GM13976 (cell line): ENCODE measurements at places on chromosomes 6 and 20.

DNA sequence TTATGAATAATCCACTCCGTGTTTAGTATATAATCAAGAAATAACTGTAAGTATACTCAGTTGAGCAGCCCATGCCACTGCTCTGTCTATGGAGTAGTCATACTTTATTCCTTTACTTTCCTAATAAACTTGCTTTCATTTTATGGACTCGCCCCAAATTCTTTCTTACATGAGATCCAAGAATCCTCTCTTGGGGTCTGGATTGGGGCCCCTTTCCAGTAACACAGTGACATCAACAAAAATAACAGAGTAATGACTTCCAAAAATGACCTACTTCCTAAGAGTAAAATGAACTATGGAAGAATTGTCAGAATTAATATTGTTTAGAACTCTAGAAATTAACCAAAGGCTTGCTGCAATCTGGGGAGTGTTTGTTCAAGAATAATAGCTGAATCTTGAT, 8.8 kb downstream of the OR2H1 start:
- DNase-seq, result no peak

DNA sequence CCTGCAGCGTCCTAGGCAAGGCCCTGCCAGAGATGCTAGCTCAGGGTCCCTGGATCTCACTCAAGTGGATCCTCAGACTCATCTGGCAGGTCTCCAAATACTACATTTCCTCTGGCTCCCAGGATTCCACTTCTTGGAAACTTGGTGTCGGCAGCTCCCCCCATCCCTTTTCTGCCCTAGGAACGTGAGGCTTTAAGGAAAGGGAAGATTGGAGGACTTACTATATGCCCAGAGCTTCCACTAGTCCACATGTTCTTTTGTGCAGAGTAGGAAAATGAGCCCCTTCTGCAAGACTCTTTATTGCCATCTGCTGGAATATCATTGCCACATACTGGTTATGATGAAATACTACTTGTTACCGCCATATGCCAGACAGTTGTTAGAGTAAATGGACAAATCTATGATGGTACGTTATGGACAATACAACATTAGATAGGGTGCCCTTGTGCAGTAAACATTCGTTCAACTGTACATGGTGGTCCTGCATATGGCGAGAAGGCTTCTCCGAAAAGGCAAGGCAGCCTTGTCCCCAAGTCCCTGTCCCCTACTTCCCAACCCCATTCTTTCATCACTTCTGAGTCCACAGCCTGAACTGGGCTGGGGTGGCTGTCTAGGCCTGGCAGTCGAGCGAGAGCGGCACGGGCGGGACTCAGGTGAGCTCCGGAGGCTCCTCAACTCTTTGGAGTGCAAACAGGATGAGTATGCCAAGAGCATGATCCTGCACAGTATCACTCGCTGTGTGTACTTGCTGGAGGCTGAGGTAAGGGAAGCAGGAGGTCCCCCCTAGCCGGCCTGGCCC, 780 bp downstream of the ARMC12 start:
- DNase-seq, result peak; percentile 87

GRCh38 chr6:44451803-44452695, 64.5 kb downstream of the CDC5L start:
- DNase-seq, result no peak

DNA sequence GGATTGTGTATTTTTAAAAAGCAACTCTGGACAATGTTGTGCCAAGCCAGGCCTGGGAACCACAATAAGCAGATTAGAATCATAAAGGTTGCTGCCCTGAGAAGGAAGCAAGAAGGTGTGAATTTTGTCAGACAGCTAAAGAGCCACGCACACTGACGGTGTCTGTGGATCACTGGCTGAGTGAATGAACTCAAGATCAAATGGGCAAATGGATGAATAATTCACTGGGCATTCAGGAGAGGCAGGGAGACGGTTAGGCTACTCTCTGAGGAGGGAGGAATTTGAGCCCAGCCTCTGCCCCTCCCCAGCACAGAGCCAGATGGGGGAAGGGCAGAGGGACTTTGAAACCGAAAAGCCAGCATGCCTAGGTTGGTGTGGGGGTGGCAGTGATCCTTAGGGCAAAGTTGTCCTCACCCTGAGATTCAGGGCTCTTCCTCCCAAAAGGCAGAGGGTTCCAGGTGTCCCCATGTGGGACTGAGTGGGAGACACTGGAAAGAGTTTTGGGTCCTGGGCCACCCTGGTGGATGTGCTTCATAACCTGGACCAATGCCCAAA, 19.5 kb upstream of the SLC22A7 start:
- DNase-seq, result no peak

- DNase-seq, result no peak
Measured at GRCh38 chr6:134937426-134937825, 12.5 kb downstream of the ALDH8A1 start.

DNA sequence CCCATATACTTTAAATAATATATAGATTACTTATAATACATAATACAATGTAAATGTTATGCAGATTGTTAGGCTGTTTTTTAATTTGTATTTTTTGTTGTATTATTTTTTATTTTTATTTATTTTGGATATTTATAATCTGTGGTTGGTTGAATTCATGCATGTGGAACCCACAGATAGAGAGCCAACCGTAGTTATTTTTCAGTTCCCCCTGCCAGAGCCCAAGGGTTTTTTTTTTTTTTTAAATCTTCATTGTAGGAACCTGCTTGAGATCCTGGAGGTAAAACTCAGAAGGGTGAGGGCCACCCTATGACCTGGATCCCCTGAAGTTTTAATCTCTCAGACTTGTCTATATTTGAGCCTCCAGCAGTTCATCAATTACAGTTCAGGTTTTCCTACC, 133.2 kb downstream of the B3GAT2 start:
- DNase-seq, result peak; percentile 7

DNA sequence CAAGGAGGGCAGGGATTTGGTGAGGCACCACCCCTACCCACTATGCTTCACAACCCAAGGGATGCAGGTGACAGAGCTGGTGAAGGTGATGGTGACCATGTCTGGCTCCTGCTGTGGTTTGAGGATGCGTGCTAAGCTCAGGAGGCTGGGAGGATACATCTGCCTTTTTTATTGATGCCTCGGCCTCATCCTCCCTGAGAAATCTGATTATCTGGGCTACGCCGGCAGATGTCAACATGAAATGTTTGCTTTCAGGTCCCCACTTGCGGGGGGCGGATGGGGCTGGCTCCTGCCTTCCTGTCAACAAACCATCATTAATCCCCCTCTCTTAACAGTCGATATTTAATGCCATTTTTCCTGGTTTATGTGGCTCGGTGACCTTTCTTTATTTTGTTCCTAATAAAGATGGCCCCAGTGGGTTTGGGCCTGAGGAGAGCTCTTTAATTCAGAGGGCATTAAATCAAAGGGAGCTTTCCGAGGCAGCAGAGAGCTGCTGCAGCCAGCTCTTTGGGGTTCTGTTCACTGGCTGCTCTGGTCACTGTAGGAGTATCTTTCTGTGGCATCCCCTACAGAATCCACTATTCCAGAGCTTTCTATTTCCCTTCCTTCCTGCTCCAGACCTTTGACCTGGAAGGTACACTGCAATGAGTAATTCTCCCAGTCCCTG, 33.5 kb upstream of the LRFN2 start:
- no peak for DNase-seq

DNA sequence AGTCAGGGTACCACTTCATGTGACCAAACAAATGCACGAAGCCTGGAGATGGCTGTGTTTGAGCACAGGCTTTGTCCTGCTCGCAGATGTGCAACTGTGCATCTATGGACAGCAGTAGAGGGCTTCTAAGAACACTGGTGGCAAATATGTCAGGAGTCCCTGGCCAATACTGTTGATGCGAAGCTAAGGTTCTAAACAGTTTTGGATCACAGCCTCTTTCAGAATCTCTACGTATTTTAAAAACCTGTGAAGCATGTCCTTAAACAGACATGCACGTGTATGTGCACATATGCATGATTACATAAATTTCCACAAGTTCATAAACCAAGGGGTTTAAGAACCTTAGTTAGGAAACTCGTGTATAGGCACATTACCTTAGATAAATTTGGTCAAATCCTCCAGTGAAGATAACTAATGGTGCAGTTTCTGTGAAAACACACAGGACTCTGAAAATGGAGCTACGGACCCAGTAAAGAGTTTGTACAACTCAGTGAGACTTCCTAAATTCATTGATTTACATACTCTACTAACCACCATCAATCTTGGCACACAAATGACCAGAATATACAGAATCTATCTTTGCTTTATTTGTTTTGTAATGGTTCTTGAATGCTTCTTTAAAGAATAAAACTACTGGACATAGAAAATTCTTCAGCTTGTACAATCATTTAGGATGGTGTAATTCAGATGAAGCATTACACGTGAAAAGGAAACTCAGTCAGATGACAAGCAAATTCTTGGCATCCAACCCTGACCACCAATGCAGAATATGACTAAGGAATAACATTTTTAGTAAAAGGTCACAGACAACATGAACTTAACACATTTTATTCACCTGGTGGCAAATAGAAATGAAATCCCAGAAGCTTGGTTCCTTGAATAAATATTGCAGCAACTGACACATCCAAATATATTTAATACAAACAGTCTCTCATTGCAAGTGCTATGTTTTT, 27.4 kb downstream of the KCNQ5 start:
- DNase-seq, result no peak

DNA sequence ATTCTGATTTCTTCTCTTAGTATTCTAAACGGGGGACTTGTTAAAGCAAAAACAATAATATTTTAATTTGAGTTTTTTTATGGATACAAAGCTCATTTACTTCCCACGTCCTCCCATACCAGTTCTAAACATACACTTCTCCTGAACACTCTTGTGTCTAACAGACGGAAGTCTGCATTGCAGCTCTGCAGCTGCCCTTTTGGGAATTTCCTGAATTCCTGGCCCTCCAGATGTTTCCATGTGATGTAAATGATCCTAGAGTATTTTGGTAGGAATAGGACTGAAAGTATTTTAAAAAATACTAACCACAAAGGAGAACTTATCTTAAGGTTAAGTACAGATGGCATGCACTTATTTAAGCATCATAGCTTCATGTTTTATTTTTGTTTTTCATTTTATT, 886.7 kb downstream of the TBC1D32 start:
- no peak for DNase-seq

- no peak for DNase-seq
Measured at GRCh38 chr20:22711971-22712755, 127.8 kb upstream of the FOXA2 start.

DNA sequence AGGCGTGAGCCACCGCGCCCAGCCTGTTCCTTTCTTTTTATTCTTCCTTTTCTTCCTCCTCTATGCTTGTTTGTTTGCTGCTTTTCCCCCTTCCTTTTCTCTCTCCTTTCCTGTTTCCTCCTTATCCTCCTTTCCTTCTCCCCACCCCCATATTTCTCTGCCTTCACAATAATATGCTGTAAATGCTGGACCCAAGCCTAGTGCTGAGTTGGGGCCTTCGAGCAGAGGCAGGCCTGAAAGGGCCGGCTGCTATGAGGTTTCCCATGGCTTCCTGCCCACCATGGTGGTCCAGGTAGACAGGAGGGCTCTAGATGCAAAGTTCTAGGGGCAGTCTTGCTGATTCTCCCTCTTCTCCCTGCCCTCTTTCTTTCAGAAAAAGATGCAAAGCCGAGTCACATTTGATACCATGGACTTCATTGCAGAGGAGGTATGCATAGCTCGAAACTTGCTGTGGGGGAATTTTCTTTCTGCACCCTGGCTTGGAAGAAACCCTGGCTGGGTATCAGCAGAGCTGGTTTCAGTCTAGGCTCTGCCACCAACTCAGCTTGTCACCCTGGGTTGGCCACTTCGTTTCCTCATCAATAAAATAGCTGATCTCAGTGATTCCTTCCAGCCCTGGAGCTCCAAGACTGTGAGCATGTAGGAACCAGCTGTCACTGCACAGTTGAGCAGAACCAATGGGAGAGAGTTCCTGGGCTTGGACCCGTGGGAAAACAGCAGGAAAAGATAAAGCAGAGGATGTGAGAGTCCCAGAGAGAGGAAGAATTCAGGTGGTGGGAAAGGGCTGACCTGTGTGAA, 7.4 kb downstream of the CNBD2 start:
- no peak for DNase-seq

DNA sequence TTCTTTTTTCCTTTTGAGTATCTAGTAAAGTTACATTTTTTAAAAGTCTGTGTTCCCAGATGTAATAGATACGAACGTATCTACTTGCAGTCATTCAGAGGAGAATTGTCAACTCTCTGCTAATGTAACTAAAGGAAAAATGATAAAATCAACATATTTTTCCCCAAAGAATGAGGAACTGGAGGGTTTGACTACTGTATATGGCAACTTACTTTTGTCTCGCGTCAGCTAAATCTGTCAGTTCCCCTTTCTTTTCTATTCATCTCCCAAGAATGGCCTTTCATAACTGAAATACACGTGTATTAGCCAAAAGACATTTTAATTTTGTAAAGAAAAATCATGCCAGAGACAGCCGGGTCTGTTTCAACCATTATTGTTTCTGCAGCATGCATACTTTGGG, 5.4 kb downstream of the EYA2 start:
- DNase-seq, result no peak

- no peak for DNase-seq
Measured at GRCh38 chr20:57383447-57384347, 7.5 kb upstream of the RBM38 start.

DNA sequence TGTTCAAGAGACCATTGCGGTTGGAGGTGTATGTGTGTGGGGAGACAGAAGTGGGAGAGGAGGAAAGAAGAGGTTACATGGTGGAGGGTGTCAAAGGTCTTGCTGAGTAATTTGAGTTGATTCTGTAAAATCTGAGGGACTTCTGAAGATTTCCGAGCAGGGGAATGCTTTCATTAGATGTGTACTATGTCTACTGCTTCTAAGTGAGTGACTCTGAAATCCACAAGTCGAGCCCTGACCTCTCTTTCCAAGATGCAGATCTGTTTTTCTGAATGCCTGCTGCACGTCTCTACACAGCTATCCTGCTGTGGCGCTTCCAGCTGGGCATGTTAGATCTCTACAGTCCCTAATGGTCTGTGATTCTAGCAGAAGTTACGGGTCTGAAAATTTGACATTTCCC, 209.8 kb downstream of the ATXN1 start:
- DNase-seq, result no peak

- DNase-seq, result peak; percentile 58
Measured at GRCh38 chr6:42402184-42402583, 49.5 kb downstream of the TRERF1 start.

DNA sequence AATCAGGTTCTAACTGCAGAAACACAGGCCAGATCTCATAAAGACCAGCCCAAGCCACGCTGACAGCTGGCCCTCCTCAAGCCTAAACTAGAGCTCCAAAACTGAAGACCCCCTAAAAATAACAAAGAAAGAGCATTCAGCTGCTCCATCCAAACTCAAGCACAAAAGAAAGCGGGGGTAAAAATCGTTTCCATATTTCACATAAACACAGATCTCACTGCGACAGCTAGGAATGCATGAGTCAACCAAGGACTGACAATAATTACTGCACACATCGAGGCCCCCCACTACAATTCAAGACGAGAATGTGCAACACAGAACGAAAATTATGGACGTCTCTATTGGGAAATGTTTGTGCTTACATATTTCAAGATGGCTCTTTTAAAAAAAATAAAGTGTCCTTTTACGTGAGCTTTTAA, 31.1 kb downstream of the CNKSR3 start:
- DNase-seq, result no peak
